Stimulated activated CD8-positive, alpha-beta memory T cell treated with anti-CD3 and anti-CD28 coated beads, Interleukin-7, amount 100 ng/mL, for 48 hours (primary cell): ENCODE measurements at places on chromosomes 11 and 22.

DNA sequence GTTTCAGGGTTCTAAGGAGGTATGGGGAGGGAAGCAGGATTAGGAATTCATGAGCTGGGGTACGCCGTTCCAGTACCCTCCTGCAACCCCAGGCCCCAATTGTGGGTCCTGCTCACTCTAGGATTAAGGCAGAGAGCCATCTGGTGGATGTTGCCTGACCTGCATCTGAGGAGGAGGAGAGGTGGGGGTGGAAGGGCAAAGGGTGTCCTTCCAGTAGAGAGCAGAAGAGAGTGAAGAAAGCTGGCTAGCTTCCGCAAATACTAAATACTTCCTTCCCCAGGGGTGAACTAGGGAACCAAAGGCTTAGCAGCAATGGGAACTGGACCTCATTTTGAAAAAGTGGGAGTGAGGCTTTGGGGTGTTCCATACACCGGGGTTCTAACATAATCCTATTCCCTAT lies 10.6 kb downstream of the LRRC51 start:
- no peak for DNase-seq

DNA sequence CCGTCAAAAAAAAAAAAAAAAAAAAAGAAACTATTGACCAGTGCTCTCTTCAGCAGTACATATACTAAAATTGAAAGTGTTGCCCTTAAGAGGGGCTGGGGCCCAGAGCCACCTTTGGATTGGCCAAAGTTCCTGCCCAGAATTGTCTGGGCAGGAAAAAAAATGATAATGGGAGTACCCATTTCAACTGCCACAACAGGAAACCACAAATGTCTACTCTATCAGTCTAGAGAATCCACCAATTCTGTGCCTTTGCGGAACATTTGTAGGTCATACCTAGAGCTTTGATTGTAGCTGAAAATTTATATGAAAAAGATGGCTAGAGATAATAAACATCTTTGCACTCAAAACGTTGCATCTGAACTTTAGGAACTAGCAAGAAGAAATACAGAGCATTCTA lies 69.4 kb downstream of the FAM76B start:
- no peak for DNase-seq

- DNase-seq, result no peak
Observed at GRCh38 chr11:91876746-91877145, 347.9 kb upstream of the FAT3 start.

- DNase-seq, result no peak
Observed at GRCh38 chr11:33160587-33160986, 693 bp downstream of the CSTF3 start.

- DNase-seq, result no peak
Observed at GRCh38 chr11:16767137-16767536, 28.7 kb downstream of the C11orf58 start.

GRCh38 chr11:92272651-92273050 lies 48.0 kb downstream of the FAT3 start:
- DNase-seq, result no peak

- DNase-seq, result no peak
Observed at GRCh38 chr11:75655605-75656004, 13.2 kb downstream of the MAP6 start.

DNA sequence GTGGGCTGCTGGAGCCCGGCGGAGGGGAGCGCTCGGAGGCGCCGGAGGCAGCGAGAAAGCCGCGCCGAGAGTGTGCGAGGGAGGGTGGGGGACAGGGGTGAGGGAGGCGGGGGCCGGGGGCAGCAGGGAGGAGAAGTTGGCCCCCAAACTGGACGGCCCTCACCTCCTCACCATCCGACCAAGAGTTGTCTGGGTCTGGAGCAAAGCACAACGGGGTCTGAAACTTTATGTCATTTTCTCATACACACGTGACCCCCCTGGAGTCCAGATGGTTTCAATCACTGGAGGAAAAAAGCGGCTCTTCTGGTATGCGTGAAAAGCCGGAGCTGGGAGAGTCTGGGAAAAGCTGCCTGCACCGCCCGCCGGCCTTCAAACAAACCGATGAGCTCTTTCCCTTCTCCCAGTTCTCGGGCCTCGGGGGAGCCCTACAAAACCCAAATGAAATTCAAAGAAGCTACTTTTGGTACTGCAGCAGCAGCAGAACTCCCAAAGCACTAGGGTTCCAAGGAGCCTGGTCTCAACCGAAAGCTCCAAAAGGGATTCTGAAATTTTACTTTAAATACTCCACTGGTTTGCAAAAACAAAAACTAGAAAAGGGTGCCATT lies 39.7 kb upstream of the AKIP1 start:
- DNase-seq, result no peak

DNA sequence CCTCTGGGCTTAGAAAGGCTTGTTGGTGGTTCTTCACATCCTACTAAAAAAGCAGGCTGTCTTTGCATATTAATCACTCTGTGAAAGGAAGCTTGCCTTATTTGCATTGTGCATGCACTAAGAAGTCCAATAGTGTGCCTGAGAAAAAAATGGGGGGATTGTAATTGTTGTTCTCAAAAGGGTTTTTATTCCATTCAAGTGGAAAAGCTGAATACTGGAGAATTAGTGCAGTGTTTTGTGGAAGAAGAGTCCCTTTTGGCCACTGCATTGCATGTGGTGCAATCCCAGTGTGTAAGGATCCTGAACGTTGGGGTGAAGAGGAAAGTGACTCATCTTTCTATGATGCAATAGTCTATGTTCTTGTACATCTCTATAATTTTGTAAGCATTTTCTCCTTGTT lies 16.5 kb downstream of the NCAM1 start:
- DNase-seq, result no peak

GRCh38 chr11:107787733-107788132 lies 70.9 kb downstream of the SLC35F2 start:
- no peak for DNase-seq

DNA sequence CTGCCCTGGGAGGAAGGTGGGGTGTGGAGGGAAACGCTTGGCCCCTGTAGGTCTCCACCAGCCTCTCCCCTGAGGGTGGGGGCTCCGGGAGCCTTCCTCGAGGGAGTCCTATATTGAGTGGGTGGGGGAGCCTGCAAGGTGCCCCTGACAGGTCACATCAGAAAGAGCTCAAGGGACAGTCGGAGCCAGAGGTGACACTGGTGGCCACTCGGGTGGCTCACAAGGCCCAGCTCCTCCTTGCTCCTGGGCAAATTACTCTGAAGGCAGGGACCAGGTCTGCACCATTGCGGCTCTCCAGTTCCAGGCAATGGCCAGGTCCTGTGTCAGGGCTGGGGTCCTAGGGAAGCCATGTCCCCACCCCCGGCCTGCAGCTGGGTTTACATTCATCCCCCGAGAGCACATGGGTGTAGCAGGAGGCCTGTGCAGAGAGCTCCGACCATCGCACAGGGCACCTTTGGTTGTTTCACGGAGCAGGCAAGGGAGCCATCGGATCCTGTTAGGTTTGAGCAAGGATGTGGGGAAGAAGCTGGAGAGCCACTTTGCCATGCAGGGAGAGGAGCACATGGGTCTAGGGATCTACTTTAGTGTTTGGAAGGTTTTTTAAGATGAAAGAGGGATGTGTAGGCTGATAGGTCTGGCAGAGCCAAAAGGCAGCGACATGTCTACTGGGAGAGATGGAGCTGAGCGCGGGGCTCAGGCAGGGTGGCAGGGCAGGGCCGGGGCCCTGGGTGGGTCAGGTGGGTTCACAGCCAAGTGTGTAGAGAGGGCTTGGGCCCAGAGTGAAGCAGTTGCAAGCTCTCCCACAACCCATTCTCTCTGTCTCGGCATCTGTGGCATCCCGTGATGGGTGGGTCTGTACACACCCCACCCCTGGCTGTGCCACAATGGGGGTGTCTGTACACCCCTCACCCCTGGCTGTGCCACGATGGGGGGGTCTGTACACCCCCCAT lies 14.8 kb downstream of the CCND1 start:
- no peak for DNase-seq

DNA sequence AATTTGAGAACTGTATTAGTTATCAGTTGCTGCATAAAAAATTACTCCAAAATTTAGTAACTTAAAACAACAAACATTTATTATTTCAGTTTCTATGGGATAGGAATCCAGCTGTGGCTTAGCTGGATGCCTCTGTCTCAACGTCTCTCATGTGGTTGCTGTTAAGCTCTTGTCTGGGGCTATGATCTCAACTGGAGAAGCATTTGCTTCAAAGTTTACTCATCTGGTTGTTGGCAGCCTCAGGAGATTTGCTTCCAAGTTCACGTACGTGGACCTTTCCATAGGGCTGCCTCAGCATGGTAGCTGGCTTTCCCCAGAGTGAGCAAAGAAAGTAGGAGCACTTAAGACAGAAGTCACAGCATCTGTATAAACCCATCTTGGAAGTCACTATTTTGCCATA lies 144.9 kb upstream of the SESN3 start:
- DNase-seq, result no peak

DNA sequence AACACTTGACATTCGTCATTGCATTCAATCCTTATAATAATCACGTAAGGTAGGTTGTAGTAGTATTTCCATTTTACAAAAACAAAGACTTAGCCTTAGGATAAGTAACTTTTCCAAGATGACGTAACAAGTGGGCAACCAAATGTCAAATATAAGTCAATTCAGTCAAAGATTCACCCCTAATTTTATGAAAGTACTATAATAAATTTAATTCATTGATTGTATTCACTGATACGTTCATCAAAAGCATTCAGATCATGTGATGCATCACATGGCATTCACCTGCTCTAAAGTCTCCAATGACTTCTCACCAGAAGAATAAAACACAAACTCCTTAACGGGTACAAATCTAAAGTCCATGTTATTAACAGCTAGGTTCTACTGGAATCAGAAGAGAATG lies 2.1 kb downstream of the KIF18A start:
- DNase-seq, result no peak

- DNase-seq, result no peak
Observed at GRCh38 chr11:57562596-57562995, 4.9 kb downstream of the UBE2L6 start.

DNA sequence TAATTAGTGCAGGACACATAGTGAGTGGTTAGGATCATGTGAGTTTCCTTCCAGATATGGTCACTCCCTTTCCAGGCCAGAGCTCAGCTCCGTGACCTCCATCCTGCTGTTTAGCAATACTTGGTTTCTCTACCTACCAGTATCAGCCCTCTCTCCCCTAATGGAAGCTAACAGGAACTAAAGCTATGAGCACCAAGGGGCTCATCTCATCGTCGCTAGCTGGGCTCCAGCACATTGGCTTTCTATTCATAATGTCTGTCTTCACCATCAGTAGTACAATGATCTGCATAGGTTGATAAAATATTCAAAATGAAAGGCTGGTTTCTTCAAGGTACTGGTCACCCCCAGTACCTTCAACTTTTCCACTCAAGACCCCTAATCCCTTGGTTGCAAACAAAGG lies 2.4 kb upstream of the GALNT18 start:
- DNase-seq, result no peak

DNA sequence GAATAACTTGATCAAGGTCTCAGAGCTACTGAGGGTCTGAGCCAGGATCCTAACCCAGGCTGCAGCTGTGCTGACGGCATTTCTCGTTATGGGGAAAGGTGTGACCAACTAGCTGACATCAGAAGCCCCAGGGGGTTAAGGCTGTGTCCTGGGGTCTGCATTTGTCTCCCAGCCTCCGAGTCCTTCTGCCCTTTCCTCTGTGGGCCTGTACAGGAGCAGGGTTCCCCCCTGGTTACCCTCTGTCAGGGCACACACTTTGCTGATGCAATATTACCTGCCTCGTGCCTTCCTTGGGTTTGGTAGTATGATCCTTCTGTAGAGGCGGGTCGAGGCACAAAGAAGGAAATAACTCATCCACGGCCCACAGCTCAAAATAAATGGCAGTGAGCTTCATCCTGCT lies 183.0 kb downstream of the TBC1D22A start:
- no peak for DNase-seq

GRCh38 chr11:46391578-46392420 lies at the start of gene CHRM4:
Gene CHRM4 (minus strand): TSS chr11:46391776. CDS start chr11:46386557, 5,219 bp downstream.
- DNase-seq, result no peak

GRCh38 chr22:42292732-42293520 lies 22.5 kb upstream of the TCF20 start:
- no peak for DNase-seq

GRCh38 chr22:48488611-48489511 lies 1338.8 kb downstream of the BRD1 start:
- DNase-seq, result no peak

GRCh38 chr11:47529951-47530350 lies 23.0 kb downstream of the CELF1 start:
- no peak for DNase-seq

DNA sequence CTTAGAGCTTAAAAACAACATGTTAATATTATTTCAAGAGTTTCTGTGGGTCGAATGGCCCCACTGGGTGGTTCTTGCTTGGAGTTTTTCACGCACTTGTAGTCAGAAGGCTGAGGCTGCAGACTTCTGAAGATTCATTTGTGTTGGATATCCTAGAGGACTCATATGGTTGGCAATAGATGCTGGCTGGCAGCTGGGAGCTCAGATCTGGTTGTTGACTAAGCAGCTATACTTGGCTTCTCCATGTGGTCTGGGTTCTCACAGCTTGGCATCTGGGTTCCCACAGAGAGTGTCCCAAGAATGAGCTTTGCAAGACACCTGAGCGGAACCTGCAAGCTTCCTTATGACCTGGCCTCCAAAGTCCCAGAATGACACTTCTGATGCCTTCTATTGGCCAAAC lies 163.9 kb upstream of the ZC3H12C start:
- DNase-seq, result no peak

DNA sequence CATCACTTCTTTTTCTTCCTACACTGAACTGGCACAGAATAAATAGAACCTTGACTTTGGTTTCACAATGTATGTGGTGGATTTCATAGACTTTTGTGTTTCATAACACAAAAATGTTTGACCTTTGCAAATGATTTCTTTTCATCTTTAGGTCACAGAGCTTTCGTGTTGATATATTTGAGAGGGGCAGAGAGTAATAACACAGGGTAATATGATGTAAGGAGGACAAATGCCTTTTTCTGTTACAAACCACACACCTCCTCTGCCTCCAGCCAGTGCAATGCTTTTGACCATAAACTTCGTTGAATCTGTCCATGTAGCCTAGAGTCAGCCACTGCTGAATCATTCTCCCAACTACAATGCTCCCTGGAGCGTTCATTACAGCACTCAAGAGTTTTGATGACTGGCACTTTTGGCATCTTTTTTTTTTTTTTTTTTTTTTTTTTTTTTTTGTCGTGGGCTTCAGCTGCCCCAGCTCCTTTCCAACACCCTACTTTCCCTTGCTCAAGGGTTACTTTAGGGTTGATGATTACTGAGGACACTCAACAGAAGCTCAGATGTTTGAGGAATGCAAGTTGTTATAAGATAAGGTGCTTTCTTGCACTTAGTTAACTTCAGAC lies 11.4 kb upstream of the CAT start:
- DNase-seq, result no peak
